ENCODE measurements at places on chromosomes 3 and 15.
A peak's percentile ranks its signal among the peaks of the same experiment; 100 is the strongest.

- no peak for DNase-seq
Observed at GRCh38 chr3:13114811-13115575, 41.8 kb upstream of the IQSEC1 start.

DNA sequence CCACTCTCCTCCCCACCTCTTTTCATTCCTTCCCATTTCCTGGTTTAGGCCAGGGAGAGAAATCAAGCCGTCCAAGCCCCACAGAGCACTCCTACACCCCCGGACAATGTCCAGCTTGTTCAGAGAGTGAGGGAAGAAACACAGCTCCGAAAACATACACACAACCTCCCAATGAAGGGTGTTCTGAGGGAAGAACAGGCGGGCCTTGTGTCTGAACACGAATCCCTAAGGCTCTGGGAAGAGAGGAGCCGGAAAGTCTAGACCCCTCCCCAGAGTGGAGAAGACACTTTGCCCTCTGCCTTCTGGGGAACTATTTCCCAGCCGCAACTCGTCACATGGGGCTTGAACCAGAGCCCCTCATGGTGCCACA lies 30.5 kb downstream of the ACAN start:
- DNase-seq: no peak

- no peak for DNase-seq
Observed at GRCh38 chr15:89353991-89354390, 19.4 kb upstream of the POLG start.

DNA sequence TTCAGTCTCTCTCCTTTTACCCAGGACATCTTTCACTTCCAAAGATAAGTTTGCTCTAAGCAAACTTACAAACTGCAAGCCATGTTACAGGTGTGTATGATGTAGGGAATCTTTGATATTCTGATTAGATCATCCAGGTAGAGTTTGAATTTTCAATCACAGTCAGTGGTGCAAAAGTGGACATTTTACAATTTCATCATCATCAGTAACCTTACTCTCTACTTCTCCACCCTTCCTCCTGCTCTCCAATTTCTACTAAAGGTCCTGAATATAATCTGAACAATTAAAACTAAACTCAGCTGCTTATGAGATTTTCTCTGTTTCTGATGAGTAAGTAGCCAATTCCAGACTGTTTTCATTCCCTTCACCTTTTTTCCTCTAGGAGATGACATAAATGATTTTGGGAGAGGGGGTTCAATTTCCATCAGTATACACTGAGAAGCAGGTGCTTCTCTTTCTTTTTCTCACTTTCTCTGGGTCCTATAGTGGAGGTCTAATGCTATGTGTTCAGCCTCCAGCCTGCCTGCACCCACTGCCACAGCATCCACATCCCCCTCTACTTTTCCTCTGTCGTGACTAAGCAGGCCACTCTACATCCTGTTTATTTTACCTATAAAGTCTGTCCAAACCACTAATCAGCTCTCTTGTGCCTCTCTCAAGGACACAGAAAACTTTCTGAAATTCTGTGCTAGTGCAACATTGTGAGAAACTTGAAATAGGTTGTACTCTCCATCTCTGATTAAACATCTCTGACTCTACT lies 27.6 kb downstream of the SUCNR1 start:
- no peak for DNase-seq

DNA sequence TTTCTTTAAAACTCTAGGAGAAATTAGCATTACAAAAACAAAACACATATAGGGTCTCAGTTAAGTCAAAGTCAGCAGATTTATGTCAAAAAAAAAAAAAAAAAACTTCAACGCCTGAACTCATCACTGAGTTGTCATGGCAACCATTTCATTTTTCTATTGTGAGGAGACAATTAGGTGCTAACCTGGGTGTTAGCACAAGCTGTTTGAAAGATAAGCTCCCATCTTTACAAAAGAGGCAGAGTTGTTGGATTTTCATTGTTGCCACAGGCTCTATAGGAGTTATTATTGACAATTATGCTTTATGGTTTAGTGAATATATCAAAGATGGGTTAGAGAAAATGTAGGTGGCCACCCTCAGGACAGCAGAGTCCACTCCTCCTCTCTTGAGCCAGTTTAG lies 806.9 kb downstream of the GRM7 start:
- DNase-seq: no peak

GRCh38 chr3:5181469-5182141 lies 5.9 kb upstream of the EDEM1 start:
- no peak for DNase-seq

GRCh38 chr15:39618063-39618823 lies 37.4 kb downstream of the THBS1 start:
- no peak for DNase-seq

DNA sequence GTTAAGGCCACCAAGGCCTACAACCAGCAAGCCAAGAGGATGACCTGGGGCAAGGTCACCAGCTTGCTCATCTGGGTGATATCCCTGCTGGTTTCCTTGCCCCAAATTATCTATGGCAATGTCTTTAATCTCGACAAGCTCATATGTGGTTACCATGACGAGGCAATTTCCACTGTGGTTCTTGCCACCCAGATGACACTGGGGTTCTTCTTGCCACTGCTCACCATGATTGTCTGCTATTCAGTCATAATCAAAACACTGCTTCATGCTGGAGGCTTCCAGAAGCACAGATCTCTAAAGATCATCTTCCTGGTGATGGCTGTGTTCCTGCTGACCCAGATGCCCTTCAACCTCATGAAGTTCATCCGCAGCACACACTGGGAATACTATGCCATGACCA lies 3.6 kb downstream of the CXCR6 start:
- peak; percentile 46 for DNase-seq

- DNase-seq: peak; percentile 62
Observed at GRCh38 chr3:195129644-195130492, 141.1 kb downstream of the XXYLT1 start.

DNA sequence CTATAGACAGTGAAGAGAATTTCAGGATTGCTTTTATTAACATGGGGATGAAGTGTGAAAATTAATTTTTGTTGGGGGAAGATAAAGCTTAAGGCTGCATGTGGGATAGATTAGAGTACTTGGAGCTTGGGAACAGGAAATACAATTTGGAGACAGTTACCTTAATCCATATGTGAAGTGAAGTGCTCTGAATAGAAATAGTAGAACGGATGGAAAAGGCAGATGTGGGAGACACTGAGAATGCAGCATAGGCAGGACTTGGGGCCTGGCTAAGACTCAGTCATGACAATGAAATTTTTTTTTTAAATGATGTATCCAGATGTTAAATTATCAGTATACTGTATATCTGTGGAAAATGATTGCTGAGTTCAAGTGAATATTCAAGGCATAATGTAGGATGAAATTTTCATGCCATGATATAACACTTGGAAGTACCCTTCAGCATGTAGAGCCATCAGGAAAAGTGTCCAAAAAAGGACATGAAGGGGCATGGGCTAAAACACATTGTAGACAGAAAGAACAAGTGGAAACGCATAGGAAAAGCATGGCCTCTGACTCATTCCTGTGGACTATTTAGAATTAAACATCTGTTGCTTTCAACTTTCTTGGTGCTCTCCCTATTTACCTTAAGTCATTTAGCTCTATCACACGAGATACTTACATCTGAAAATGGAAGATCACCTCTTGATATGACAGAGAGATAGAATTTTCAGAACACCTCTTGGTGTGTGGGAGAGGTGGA lies 134.8 kb downstream of the RBMS3 start:
- DNase-seq: no peak

GRCh38 chr3:162082516-162082915 lies 585.9 kb downstream of the OTOL1 start:
- DNase-seq: no peak

GRCh38 chr15:58159827-58160386 lies 21.7 kb downstream of the AQP9 start:
- no peak for DNase-seq

DNA sequence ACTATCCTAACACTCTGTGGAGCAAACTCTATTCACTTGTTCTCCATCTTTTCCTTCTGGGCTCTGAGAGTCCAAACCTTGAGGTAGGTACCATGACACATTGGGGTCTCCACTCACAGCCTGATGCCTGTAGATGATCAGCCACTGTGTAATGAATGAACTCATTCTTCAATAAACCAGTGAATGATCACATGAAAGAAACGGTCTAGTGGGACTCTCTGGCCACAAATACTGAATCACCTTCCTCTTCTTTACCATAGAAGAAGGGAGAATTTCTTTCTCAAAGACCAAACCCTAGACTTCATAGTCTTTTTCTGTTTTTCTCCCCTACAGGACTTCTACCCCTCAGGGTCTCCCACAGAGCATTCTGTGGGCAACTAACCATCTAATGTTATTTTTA lies 20.5 kb upstream of the ABHD2 start:
- DNase-seq: peak; percentile 18
